ENCODE measurements at places on chromosomes 7 and 10.

DNA sequence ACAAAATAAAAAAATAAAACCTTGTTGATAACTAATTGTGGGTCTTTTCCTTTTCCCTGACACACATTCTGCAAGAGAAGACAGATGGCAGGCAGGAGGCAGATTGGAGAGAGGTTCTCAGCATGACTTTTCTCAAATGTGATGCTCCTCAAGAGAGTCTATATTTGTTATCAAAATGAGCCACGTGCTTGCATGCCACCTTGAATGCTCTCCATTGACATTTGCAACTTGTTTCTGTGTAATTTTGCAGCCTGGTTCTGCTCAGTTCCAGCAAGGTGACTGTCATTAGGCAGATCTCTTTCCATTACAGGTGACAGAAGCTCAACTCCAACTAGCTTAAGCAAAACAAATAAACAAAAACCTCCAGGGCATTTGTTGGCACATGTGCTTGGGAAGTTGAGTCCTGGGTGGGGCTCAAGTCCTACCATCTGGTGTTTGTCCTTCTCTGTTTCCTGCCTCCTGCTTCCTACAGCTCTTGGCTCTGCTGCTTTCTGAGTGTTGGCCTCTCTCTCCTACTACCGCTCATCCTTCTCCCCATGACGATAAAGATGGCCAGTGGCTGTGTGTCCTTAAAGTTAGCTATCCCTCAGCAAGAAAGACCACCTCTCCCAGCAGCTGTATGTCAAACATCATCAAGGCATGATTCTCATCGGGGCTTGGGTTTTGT is 56.7 kb downstream of the GRK5 start:
- no peak for DNase-seq

DNA sequence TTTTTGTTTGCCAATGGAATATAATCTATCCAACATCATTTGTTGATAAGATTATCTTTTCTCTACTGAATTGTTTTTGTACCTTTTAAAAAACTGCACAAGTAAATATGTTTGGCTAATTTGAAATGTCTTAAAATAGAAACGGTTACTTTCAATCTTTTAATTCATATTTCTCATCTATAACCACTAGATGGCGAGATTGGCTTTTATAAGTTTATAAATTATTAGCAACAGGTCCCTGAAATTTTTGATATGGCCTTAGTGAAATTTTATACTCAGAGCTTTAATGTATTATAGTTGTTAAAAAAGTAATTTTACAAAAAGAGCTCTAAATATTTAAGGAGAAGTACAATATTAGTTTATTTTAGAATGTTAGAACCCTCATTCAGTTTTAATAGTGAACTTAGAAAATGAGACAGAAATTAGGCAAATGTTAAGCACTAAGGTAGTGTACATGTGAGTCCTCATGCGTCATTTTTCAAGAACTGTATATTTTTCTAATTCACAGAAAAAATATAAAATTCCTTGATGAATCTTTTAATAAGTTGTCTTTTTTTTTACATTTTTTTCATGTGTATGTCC is 592.5 kb downstream of the ARL4A start:
- no peak for DNase-seq

- no peak for DNase-seq
Measured at GRCh38 chr7:132872034-132872433, 209.9 kb downstream of the CHCHD3 start.

DNA sequence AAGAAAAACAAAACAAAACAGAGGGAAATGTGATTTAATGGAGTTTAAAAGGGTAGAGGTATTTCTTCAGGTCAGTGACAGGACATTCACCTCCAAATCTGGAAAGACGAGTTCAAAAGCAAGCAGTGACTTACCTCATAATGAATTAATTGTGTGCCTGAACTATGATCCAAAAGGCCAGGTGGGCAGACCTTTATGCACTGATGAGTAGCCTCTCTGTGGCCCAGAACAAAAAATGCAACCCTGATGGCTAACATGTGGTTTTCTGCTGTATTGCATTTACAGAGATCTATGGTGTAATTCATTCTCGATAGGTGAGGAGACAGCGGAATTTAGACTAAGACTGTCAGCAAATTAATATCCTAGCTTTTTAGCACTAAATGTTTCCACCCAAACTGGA is 142.0 kb downstream of the HDAC9 start:
- DNase-seq = no peak

GRCh38 chr7:128860158-128861073 is 2.2 kb upstream of the ATP6V1F start:
- DNase-seq = no peak

- no peak for DNase-seq
Measured at GRCh38 chr10:131850383-131850870, 50.4 kb upstream of the PPP2R2D start.

- no peak for DNase-seq
Measured at GRCh38 chr7:12653518-12653917, 33.9 kb upstream of the ARL4A start.

GRCh38 chr7:78279032-78279431 is 480.5 kb downstream of the PHTF2 start:
- DNase-seq = no peak

GRCh38 chr7:73844848-73845460 is 2.6 kb upstream of the METTL27 start:
- no peak for DNase-seq

- DNase-seq = no peak
Measured at GRCh38 chr7:137992104-137992549, 9.8 kb downstream of the CREB3L2 start.

DNA sequence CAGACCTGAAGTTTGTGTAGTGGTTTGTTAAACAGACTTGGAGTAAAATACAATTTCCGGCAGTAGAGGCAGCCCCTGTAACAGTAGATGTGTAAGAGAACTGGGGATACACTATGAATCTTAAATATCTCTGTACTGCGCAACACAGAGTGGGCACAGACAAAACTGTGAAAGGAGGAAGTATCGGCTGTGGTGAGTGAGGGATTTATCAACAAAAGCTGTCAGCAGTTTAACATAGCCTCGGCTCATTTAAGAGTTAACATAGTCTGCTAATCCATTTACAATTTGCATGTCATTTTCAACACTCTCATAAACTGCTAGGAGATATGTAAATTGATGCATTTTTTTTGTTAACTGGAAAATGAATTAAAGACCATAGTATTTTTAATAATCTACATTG is 225.2 kb downstream of the ZWINT start:
- no peak for DNase-seq

- DNase-seq = no peak
Measured at GRCh38 chr10:97124211-97124610, 61.5 kb downstream of the SLIT1 start.

DNA sequence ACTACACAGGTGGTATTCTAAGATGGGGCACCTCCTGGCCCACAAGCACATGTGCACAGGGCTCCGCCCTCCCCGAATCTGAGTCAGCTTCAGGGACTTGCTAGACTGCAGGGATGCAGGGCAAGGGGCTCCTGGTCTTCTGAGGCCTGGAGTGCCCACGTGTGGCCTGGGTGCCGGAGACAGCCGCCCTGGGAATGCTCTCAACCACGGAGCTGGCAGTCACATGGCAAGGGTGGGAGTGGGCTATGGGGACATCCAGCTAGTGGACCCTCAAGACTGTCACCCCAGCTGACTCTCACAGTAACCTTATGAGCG is 42.7 kb downstream of the CFAP46 start:
- no peak for DNase-seq

DNA sequence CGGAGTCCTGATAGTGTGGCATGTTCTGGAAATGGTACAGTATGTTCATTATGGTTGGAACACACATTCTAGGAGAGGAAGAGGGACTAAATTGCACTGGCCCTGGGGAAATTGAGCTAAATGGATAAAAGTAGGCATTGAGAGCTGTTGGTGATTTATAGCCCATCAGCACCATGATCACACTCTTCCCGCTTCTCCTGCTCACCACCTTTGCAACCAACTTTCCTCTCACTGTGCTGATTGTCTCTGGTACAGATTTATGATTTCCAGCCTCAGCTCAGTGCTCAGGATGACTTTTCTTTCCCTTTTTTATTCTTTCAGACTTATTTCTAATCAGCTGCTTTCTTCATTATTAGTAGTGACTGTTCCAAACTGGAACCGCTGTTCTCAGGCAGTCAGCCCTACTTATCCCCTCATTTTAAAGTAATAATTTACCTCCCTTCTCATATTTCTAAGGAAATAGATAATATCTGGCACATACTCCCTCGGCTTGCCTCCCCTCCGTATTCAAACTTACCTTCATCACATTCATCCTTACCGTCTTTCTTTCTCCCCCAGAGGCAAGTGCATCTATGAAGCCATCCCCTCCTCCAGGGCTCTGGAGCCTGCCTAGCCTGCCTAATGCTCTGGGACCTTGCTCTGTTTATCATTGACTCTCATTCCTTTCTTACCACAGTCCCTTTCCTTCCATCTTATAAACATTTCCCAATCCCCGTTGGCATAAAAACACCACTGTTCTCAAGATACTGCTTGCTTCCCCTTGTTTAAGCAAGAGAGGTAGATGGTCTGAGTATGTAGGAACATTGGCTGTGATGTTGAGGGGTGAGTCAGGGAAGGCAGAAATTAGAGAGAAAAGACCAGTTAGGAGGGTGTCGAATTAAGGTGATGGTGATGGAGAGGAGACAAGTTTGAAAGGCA is 51.6 kb upstream of the RPA3 start:
- DNase-seq = no peak

All from activated naive CD4-positive, alpha-beta T cell treated with anti-CD3 and anti-CD28 coated beads, Interleukin-2, amount 50 U/mL, for 16 hours (primary cell).